ENCODE measurements at places on chromosomes 7 and 10.

DNA sequence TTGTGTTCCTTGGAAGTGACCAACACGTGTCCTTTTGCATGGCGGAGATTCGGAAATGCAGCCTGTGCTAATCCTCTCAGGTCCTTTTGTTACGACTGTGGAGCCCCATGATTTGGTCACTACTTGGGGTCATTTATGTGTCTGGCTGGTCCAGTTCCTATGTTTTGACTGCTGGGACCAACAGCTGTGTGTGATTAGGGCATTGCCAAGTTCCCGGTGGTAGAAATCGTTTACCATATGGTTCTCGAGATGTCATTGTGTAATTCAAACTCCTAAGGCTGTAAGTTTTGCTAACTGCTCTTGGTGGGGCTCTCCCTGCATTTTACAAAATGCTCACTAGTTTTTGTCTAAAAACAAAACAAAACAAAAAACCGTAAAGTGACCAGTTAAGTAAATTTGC lies 62.0 kb downstream of the CCNY start:
- no peak for DNase-seq

GRCh38 chr7:135761751-135762488 lies 13.3 kb upstream of the FAM180A start:
- DNase-seq = no peak

GRCh38 chr10:24882047-24882698 lies 70.2 kb downstream of the PRTFDC1 start:
- DNase-seq = no peak

DNA sequence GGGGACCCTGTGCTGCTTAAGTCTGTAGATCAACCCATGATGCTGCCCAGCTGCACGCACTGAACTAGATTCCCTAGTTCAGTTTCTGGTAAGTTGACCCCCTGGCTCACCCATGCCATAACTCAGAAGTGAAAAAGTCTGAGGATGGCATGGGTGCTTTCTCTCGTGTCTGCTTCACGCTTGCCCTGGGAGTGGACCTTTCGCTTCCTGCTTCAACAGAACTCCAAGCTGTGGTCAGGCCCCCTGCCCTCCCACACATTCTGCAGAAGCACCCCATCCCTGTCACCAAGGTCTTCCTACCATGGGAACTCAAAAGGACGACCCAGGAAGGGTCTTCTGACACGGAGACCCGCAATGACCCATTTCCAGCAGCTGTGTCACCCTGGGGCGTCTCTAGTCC lies 39.9 kb downstream of the LRRC18 start:
- no peak for DNase-seq

GRCh38 chr10:86169506-86170254 lies 196.9 kb downstream of the GRID1 start:
- no peak for DNase-seq

- no peak for DNase-seq
Measured at GRCh38 chr7:149252378-149252777, 9.6 kb upstream of the ZNF783 start.

DNA sequence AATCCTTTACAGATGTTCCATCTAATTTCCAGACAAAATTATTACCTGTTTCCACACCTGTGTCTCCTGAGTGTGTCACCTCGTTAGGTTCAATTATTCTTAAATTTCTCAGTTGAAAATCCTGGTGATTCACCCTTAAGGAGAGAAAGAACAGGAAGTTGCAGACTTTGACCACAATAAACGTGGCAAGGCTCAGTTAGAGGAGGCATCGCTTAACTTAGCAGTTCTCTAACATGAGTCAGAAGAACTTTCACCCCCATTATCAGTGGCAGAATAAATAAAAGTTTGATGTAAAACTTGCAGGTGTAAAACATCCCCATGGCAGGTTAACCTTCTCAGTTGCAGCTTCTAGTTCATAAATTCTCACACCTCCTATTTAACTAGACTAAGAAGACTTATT lies 8.3 kb downstream of the XPNPEP1 start:
- DNase-seq = no peak

DNA sequence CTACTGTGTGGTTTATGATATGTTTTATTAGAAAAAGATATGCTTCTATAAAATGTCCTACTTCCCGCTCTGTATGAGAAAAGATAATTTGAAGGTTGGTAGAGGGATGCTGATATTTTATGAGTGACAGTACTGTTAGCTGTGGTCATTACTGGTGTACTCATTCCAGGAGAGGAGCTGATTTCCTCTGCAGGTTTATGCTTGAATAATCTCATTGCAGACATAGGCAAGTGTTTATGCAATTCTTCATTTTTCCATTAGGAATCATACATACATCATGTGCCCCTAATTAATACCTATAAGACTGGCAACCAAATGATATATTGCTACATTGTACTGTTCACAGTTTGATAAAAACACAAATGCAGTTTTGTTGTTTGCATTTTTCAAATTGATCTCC lies 269.4 kb downstream of the MALRD1 start:
- DNase-seq = no peak

DNA sequence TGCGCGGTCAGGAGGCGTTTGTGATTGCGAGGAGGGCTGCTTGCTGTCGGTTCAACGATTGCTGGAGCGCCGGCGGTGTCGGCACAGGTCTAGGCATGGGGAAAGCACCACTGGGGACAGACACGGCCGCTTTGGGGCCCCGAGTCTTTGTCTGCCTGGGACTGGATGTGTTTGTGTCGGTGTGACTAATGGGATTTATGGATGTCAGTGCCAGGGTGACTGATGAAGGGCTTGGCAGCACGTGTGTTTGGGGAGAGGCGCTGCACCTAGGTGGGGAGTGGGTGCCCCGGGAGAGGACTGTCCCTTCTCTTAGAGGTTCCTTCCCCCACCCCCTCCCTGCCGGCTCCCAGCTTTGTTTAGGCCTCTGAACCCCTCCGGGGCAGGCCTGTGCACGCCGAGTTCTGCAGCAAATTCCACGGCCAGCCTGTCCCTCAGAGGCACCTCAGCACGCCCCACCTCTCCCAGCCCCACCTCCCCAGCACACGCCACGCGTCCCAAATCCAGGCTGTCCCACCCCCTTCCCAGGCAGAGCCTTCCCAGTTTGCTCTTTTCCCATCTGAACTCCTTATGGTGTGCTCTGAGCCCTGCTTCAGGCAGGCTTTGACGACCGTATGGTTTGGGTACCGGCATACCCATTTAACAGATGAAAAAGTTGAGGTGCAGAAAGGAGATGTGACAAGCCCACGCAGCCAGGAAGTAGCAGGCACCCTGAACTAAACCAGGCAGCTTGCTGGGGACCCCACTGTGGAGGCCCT lies 6.4 kb upstream of the TNRC18 start:
- DNase-seq = peak; percentile 61

- DNase-seq = no peak
Measured at GRCh38 chr7:19442016-19442785, 266.6 kb downstream of the POLR1F start.

GRCh38 chr10:108913300-108913699 lies 1010.0 kb downstream of the XPNPEP1 start:
- DNase-seq = no peak

- no peak for DNase-seq
Measured at GRCh38 chr10:130483691-130484467, 347.7 kb downstream of the GLRX3 start.

DNA sequence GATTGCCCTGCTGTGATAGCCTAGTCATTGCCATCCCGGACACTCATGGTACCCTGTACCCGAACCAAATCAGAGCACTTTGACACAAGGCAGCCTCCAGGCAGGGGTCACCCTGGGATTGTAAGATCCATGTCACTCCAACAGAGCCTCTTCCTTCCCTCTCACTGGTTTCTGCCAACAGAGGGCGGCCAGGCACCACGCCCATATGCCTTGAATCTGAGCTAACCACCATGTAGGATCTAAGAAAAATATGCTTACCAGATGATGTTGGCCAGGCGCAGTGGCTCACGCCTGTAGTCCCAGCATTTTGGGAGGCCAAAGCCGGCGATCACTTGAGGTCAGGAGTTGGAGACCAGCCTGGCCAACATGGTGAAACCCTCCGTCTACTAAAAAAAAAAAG lies 389.2 kb upstream of the KLF6 start:
- no peak for DNase-seq

- DNase-seq = no peak
Measured at GRCh38 chr7:19392246-19392645, 247.0 kb upstream of the FERD3L start.

GRCh38 chr10:86756511-86757112 lies at the start of gene BMPR1A:
Gene BMPR1A, plus strand, starts transcription at chr10:86756619. Its CDS starts 119,400 bp downstream, at chr10:86876019.
- DNase-seq = no peak

DNA sequence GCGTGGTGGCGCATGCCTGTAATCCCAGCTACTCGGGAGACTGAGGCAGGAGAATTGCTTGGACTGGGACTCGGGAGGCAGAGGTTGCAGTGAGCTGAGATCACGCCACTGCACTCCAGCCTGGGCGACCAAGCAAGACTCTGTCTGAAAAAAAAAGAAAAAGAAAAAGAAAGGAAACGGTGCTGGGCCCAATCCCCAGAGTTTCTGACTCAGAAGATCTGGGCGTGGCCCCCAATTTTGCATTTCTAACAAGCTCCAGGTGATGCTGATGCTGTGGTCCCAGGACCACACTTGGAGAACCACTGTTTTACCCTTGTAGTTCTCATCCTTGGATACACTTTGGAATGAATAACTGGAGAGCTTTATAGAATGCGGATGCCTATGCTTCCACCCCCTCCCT lies 79.0 kb downstream of the C10orf105 start:
- DNase-seq = no peak

- no peak for DNase-seq
Measured at GRCh38 chr10:5890452-5890915, 441 bp downstream of the FBH1 start.

GRCh38 chr7:66921396-66921917 lies 432 bp downstream of the TMEM248 start:
- DNase-seq = peak; percentile 35

- no peak for DNase-seq
Measured at GRCh38 chr10:22927166-22927565, 687 bp upstream of the ARMC3 start.

GRCh38 chr7:132117181-132117580 lies 459.1 kb downstream of the PLXNA4 start:
- DNase-seq = no peak

DNA sequence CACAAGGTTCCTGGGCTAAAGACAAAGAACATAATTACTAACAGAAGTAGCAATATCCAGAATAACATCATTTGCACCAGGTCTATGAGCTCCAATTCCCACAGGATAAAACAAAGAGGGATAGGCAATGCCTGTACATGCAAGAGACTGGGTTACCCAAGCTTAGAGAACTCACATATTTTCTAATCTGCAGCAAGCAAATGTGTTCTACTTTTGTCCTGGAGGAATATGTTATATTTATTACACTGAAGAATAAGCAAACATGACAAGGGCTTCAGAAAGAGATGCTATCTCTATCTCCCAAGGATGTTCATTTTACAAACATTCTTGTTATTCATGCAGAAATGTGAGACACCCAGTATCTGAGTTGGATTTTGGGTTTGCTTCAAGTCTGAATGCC lies 118.6 kb downstream of the MDFIC start:
- no peak for DNase-seq

GRCh38 chr7:142915315-142915714 lies 18.2 kb downstream of the TRPV5 start:
- no peak for DNase-seq

- no peak for DNase-seq
Measured at GRCh38 chr10:96090463-96090800, 39.7 kb upstream of the ZNF518A start.

- no peak for DNase-seq
Measured at GRCh38 chr7:3937605-3938004, 636.6 kb downstream of the SDK1 start.

DNA sequence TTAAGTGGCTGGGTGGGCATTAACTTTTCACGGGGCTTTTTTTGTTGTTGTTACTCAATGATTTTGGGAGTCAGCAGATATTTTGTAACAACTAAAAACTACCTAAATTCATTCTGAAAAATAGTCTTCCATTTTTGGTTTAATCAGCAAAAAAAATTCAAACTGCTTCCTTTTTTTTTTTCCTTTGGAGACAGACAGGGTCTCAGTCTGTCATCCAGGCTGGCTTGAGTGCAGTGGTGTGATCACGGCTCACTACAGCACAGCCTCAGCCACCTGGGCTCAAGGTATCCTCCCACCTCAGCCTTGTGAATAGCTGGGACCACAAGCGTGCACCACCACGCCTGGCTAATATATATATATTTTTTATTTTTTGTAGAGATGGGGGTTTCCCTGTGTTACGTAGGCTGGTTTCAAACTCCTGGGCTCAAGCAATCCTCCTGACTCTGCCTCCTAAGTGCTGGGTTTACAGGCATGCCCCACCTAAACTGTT lies 36.5 kb downstream of the SKIDA1 start:
- no peak for DNase-seq

DNA sequence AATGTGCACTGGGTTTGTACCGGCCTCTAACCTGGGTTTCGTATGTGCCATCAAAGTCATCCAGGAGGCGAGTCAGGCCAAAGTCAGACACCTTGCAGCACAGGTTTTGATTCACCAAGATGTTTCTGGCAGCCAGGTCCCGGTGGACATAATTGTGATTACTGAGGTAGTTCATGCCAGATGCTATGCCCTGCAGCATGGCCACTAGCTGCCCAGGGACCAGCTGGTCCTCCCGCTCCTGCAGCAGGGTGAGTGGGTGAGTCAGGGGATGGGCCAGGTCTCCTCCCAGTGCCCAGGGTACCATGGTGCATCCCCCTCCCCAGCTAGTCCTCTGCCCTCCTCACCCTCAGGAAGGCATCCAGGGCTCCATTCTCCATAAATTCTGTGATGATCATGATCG lies 13.6 kb downstream of the ZYX start:
- DNase-seq = no peak

DNA sequence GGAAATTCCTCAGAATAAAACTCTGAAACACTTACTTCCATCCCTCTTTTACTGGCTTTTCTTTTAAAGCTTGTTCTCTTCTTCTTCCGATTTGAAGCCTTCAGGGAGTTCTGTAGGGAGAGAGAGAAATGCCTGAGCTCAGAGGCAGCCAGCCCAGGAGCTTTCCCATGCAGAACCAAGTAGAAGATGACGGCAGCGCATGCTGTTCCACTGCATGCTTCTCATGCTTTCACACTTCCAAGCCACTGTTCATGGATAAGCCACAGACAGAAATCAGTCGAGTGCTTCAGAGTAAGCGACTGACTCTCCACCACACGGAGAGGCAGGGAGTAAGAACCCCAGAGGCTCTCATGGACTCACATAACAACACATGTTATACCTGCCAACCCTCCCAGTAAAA lies 237.3 kb downstream of the DGKI start:
- no peak for DNase-seq

DNA sequence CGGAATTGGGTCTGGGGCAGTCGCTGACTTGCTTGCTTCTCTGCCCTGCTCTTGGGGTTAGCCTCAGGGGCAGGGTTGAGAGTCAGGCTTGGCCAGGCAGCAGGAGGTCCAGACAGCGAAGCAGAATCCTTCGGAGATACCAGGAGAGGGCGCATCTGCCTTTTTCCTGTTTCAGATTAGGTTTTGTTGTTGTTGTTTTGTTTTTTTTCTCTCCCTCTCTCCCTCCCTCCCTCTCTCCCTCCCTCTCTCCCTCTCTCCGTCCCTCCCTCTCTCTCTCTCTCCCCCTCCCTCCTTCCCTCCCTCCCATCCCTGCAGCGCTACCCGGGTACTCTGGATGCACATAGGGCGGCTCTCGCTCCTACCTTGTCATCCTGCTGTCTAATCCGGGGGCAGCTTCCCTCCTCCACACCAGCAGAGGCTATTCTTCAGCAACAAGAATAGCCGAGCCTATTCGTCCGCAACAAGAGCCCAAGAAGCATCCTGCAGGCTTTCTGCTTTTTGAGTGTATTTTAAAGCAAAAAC lies 758 bp upstream of the OPTN start:
- DNase-seq = peak; percentile 62
